ENCODE measurements at places on chromosomes 7 and 10.

DNA sequence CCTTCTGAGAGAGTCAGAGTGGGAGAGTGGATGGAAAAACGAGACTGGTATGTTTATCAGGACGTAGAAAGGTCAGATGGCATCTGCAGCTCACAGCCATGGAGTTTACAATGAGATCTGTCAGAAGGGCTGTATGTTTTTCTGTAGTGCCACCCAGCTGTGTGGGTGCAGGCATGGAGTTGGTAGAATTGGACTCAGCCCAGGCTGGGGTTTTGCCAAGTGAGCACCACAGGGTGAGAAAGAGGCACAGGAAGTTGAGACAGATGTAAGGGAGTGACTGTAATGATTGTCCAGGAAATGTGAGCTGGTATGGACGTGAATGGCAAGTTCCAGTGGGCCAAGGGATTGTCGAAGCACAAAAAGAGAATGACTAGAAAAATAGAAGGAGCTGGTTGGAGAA, 9.1 kb upstream of the ZYX start:
- no peak for DNase-seq

DNA sequence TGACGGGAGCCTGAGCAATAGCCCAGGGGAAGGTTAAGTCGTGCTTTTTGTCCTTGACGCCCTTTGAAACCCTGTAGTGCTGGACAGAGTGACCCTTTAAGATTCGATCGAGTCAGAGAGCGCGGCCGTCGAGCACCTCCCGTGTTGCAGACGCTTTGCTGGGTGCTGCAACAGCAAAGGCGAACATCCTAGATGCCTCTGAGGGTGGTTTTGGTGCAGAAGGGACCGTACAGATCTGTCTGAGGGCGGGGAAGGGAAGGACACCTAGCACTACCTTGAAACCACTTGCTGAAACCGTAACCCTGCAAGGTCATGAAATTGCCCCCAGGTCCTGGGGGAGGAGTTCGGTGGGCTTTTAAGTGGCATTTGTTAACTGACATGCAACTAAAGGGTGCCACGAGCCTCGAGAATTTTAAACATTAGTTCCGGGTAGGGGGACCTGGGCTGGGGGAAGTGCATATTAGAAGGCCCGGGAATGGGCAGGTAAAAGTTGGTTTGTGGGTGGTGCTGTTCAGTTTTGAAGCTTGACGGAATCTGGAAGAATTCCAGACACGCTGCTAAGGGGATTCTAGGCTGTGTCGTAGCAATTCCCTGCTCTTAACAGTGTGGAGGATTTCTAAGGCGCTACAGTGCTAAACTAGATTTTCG, 786 bp downstream of the ATP5F1C start:
- DNase-seq: no peak

GRCh38 chr10:29725133-29725720, 90.5 kb upstream of the SVIL start:
- no peak for DNase-seq

- DNase-seq: no peak
These were observed 6.0 kb downstream of the SRGN start for GRCh38 chr10:69093933-69094332.

DNA sequence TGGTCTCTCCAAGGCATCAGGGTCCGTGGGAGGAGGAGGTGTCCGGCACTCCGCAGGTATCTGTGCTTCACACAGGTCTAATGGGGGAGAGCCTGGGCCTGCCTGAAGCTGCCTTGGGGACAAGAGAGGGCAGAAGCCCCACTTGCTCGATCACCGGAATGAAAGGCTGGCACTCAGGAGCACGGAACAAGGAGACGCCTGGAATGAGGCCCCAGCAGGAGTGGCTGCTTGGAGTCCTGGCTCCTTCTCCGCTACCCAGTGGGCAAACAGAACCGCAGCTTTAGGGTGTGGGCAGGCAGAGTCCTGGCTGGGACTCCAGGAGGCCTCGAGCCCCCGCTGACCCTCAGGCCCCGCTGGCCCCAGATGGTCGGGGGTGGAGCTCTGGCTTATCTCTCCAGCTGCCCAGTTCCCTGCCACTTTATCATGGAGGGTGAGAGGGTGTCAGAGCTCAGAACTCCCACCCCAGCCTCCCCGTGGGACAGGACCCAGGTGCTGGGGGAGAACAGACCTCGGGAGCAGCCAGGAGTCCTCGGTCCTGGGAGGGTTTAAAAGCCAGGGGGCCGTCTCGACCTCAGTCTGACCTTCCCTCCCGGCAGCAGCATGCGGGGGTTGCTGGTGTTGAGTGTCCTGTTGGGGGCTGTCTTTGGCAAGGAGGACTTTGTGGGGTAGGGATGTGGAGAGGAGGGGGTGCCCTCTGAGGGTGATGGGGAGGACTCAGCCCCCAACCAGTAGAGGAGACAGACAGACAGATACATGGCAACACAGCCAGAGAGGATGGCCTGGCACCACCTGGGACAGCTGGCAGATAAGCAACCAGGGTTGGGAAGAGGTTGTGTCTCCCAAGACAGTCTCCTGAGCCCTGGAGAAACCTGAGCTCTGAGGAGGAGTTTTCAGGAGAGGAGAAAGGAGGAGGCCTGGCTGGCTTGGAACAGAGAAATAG, at the start of gene CPA1:
Gene CPA1 (plus strand): TSS at position 574 of the 940 bp plus-strand sequence. CDS start 27 bp downstream, at position 601.
- DNase-seq: no peak

GRCh38 chr7:91358303-91358702, 94.1 kb downstream of the FZD1 start:
- DNase-seq: no peak

DNA sequence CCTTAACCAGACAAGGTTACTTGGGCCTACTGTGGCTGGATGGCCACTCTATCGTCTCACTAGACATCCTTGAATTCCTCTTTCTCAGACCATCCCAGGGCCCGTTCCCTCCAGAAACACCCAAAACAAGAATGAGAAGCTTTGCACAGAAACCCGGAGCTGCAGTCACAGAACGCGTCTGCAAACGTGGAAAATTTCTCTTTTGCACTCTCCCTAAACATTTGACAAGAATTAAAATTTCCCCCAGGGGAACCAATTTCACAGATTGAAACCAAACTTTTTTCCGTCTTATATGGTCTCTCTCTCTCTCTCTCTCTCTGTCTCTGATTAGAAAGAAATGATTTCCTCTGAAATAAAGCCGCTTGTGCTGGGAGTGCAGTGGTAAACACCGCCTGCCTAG, 120.7 kb downstream of the MKX start:
- DNase-seq: no peak

DNA sequence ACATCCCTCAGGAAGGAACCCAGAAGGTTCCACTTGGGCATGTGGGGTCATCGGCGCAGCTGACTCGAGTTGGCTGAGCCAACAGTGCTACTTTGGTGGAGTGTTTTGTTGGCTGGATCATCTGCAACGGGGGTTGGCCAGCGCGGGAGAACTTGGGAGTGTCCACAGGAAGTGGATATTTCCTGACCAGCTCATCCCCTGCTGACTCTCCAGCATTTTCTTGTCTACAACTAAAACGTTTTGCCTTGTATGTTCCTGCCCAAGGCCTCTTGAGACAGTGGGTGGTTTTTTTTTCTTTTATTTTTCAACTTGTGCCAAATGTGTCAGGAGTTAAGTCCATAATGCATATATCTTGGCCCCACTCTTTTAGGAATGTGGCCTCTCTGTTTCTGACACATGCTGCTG, 208.6 kb downstream of the ZNF365 start:
- no peak for DNase-seq
